ENCODE measurements at places on chromosomes 7 and 10.

DNA sequence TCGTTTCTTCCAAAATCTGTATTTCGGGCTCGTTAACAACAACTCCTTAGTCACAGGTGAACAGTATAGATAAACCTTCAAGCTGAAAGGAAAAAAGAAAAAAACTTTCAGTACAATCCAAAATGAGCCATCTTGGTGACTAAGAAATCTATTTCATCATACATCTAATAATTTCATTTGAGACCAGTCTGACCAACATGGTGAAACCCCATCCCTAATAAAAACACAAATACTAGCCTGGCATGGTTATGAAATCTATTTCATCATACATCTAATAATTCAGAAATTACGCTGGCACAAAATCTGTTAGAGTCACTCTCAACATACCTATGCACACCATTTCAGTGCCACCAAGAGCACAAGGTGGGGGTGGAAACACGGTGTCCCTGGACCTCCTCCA is 8.8 kb downstream of the DCLRE1C start:
- no peak for DNase-seq

GRCh38 chr10:89346405-89347254 is 18.8 kb downstream of the IFIT3 start:
- peak; percentile 54 for DNase-seq

GRCh38 chr10:71547876-71548846 is 151.4 kb downstream of the CDH23 start:
- peak; percentile 44 for DNase-seq

GRCh38 chr10:44564790-44565189 is 179.9 kb upstream of the CXCL12 start:
- DNase-seq, result no peak

- peak; percentile 89 for DNase-seq
Measured at GRCh38 chr10:89427629-89428028, 13.3 kb downstream of the IFIT5 start.

Data from fibroblast of skin of right biceps (primary cell).